ENCODE measurements at places on chromosomes 5 and 9.

DNA sequence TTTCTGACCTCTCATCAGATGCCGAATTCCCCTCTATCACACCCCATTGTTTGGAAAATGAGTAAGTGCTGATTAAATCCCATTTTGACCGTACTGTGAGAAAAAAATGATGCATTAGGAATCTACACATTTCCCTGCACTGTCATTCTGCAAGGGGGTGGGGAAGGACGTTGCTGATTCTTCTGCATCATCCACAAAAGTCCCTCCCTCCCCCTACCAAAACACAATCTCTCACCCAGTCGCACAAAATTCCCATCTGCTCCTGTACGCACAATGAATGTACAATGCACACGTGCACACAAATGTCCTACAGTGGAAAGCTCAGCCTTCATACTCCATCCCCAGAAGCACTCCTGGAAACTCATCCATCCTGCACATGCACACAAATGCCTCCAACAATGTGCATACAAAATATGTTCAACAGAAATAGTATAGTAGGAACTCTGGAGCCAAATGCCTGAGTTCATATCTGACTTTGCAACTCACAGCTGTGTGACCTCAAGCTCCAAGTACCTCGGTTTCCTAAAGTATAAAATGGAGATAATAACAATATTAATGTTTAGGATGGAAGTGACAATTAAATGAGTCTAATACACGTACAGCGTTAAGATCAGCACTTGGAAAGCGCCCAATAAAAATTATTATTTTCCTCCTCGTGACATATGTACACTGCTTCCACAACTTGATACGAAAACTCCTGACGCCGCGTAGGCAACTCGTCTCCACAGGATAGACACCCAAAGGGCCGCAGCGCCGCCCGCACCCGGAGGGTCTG lies 809 bp downstream of the TNIP1 start:
- peak; percentile 82 for DNase-seq

- no peak for DNase-seq
Observed at GRCh38 chr5:150189728-150190502, at the start of gene SLC6A7. Gene SLC6A7, plus strand, starts transcription at chr5:150190062. Its CDS starts 266 bp downstream, at chr5:150190328.

- no peak for DNase-seq
Observed at GRCh38 chr9:137784641-137785513, 92.7 kb upstream of the CACNA1B start.

DNA sequence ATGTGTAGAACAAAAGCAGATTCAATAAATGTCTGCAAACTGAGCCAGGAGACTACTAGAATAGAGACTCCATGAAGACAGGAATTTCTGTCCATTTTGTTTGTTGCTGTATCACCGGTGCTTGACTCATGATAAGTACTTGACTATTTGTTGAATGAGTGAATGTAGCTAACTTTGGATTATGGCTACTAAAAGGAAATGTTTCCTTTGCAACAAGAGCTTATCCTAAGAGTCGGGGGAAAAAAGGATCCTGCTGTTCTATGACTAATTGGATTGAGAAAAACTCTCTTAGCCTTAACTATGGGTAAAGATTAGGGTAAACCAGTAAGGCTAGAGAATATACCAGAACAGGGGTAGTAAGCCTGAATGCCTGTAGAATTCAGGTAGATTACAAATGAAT lies 3.5 kb downstream of the PAIP1 start:
- peak; percentile 5 for DNase-seq

DNA sequence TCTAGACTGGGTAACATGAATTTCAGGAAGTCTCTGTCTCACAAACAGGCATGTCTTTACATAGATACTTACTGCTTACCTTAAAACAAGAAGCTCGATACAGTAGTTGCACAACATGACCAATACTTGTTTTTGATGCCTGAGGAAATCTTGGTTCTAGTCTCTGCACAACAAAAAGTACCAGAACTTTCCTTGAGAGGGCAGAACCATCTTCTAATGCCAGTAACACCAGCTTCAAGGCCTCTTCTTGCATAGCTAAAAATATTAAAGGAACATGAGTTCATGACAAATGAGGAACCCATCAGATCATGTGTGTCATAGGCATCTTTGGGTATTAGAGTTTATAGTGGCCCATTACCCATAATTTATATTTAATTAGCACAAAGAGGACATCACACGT lies 22.0 kb downstream of the RC3H2 start:
- DNase-seq = no peak

DNA sequence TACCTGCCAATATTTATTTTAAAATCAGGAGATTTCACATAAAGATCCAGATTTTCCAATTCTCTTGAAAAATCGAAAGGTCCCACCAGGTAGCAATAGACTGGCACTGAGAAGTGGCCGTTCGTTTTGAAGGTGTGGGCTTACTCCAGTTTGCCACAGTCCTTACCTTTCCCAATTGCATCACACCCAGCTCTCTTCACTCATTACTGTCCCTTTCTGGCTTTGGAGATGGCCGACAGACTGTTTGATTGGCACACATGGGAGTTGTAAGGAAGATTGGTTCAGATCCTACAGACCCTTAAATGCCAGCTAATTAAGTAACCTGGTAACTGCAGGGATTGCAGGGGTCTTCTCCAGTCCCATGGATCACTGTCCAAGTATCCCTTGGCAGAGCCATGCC lies 68.7 kb upstream of the LARP1 start:
- DNase-seq = no peak

DNA sequence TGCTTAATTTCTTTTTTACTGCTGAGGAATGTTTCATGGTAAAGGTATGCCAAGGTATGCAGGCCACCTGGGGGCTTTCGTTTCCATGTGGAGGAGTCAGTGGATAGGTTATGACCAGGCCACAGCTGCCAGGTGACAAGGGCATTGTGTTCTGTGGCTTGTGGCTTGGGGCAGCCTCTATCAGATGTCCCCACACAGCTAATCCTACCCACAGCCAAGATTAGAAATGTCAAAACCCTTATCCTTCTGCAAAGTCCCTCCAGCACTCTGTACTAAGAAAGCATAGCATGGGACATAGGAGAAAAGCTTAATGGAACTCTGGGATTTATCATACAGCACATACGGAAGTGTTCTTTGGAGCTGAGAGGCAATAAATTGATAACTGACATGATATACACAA lies 171.2 kb upstream of the S1PR3 start:
- no peak for DNase-seq

- peak; percentile 63 for DNase-seq
Observed at GRCh38 chr5:120465436-120465961, 1.4 kb downstream of the PRR16 start.

GRCh38 chr9:122342323-122343050 lies 28.3 kb upstream of the PTGS1 start:
- DNase-seq = no peak

- DNase-seq = peak; percentile 68
Observed at GRCh38 chr5:108432024-108432423, 50.1 kb upstream of the FBXL17 start.

- DNase-seq = no peak
Observed at GRCh38 chr5:54804521-54804920, 180.9 kb downstream of the ESM1 start.

- no peak for DNase-seq
Observed at GRCh38 chr5:77999399-77999798, 223.3 kb upstream of the TBCA start.

GRCh38 chr5:51214746-51215145 lies 168.5 kb upstream of the ISL1 start:
- no peak for DNase-seq

- peak; percentile 73 for DNase-seq
Observed at GRCh38 chr5:78610163-78610583, 38.4 kb downstream of the LHFPL2 start.

GRCh38 chr5:9483243-9483642 lies 62.6 kb downstream of the SEMA5A start:
- peak; percentile 77 for DNase-seq

GRCh38 chr9:13896922-13897835 lies 416.8 kb downstream of the NFIB start:
- peak; percentile 18 for DNase-seq

DNA sequence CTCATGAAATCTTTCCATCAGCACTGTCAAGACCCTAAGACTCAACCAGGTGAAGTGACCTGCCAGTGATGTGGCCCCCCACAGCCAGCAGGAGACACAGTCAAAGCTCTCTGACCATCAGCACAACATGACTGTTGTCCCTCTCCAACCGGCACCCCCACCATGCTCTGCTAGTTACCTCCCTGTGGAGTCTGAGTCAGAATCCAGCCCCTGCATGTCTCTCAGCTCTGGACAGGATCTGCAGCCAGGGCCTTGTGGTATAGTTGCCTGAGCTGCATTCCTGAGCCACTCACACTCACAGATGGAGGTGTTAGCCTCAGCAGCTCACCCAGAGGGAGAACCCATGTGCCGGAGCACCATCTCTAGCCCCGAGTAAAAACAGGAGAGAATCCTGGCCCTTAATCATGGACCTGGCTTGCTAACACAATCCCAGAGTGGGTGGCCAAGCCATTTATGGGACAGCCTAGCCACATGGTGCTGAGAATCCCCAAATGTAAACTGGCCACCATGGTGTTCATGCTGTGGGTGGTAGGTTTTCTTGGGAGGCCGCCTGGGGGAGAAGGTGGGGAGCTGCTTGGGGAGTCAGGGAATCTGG lies 237.8 kb downstream of the PAPPA start:
- DNase-seq = peak; percentile 91

GRCh38 chr5:57172466-57173318 lies 1.2 kb upstream of the GPBP1 start:
- no peak for DNase-seq

GRCh38 chr5:172266676-172267092 lies 16.9 kb downstream of the UBTD2 start:
- no peak for DNase-seq

Measured in fibroblast of skin of right quadriceps (primary cell).